ENCODE measurements at places on chromosomes 5 and 9.
A peak's percentile ranks its signal among the peaks of the same experiment; 100 is the strongest.

DNA sequence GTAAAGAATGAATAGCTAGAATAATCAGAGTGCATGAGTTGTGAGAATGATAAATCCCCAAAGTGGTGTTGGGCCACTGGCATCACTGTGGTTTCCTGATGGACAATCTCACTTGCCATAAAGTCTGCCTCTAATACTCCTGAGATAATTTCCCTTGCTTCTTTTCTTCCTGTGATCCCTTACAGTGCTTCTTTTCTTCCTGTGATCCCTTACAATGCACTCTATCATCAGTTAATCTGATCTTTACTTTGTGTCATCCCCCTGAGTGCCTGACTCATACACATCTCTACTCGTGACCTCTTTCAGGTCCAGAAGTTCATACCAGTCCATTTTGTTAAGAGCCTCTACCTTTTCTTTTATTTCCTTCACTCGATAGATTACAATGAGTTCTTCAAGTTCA, 418.3 kb downstream of the HCN1 start:
- DNase-seq: no peak

DNA sequence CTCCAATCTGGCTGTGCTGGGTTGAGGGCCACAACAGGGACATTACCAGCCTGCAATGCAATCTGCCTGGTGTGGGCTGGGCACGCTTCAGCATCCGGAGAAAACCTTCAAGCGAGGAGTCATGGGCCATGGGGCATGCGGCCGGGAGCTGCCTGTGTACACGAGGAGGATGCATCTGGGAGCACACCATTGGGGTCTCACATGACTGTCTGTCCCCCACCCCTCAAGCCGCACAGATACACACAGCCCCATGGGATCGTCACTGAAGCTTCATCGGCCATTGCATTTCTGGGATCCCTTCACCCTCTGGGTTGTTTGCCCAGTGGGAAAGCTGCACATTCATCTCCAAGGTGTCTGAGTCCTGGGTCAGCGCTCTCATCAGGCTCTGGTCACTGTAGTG, 9.9 kb downstream of the LCN1 start:
- DNase-seq: peak; percentile 30

- no peak for DNase-seq
Observed at GRCh38 chr5:61303346-61303745, 28.7 kb upstream of the ZSWIM6 start.

GRCh38 chr5:159139802-159140201, 40.1 kb upstream of the EBF1 start:
- DNase-seq: no peak

DNA sequence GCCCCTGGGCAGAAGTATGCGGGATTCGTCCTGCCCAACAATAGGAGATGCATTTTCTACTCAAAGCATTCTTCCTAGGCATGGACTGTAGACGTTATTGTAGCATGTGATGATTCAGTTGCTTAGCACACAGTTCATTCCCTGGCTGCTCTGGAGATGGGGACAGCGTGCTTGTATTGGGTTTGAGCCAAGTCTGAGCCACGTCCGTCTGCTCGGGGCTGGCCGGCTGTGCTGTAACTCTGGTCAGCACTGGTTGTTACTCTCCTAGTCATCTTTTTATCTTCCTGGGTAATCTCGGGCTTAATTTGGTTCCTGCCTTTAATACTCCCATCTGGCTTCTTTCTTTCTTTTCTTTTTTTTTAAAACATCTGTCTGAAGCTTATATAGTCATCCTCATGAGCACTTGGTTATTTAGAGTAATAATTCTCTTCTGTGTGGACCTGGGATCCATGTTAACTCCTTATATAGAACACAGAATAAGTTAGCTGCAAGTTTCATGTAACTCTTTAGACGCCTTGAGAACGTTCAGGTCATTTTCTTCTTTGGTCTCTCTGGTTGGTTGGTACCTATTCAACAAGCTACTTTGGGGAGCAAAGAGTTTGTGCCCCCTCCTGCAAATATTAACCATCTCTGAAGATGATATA, 118.8 kb upstream of the RPS23 start:
- peak; percentile 80 for DNase-seq

DNA sequence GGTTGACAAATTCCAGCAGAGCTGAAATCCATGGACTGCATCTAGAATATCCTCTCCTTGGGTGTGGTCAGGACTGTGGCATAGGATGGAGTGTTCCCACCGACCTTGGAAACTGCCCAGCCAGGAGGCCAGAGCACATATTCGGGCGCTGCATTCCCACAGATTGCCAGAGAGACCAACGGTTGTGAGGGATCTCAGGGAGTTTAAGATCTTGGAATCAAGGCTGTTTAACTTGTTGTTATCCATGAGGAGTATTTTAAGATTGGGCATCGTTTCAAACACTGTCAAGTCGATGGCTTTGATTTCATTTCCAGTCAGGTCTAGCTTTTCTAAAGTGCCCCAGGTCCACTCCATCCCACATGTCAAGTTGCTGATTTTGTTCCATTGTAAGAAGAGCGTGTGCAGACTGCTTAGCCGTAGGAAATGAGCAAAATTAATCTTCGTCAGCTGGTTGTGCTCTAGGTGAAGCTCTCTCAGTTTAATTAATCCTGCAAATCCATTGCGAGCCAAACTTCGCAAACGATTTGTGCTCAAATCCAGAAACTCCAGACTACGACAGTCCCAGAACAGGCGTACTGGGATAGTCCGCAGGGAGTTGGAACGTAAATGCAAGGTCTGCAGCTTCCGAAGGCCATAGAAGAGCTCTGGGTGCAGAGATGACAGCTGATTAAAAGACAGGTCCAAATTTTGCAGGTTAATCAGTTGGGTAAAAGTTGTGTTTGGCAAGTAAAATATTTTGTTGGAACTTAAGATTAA, 1.5 kb downstream of the LRRTM2 start:
- no peak for DNase-seq

DNA sequence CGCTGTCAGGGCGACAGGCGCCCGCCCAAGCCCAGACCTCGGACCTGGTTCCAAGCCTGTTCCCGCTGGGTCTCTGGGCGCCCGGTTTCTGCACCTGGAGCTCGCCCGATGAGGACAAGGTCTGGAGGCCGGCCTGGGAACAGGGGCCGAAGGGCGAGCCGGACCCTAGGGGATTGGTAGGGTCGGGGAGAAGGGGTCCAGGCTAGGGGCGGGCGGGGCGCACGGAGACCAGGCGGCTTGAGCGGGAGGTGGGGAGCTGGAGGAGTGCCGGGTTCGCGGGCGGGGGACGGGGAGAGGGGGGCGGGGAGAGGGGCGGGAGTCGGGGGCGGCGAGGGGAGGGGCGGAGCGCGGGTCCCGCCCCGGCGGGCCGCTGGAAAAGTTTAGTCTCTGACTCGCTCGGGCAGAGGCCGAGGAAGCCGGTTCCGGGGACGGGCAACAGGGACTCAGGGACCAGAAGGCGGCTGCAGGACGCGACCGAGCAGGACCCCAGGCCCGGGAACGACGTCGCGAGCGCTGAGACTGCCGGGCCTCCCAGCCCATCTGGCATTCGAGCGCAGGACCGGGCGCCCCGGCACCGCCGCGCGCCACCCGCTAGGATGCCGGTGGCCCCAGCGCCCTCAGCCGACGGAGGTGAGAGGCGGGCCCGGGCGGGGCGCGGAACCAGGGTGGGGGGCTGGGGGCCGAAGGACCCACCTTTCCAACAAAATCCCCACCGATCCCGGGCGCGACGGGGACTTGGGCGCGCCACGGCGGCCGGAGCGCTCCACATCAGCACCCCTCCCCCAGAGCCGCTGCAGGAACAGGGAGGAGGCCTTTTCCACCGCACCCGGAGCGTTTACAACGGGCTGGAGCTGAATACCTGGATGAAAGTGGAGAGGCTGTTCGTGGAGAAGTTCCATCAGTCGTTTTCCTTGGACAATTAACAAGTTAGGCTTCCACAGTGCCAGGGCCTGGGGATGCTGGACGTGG, at the start of gene S1PR3:
S1PR3 (plus strand) TSS at position 403 of the 969 bp plus-strand sequence. CDS start 9,733 bp downstream, outside the sequence.
- DNase-seq: peak; percentile 86

DNA sequence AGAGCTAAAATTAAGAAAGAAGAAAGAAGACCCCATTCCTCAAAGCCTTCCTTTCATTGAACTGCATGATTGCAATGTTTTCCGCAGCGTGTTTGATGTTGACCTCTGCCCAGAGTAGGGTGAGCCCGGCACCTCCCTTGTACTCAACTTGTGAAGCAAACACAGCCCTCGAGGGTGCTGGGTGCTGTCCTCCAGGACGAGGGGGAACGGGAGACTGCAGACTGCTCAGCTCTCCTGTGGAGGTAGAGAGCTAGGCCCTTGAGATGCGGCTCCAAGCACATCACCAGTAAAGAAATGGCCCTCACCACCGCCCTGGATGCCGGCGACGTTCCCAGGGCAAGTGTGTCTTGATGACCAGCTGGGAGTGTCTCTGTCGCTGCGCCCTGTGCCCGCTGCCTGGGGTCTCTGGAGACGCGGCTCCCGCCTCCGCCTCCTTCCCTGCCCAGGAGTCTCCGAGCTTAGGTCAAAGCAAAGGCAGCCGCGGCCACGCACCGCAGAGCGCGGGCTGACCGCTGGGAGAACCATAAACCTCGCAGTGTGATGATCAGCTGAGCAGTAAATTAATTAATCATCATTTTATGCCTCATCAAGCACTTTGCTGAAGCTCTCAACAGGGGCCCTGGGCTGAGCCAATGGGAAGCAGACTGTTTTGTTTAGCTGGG, 108.7 kb downstream of the IRX2 start:
- DNase-seq: no peak

DNA sequence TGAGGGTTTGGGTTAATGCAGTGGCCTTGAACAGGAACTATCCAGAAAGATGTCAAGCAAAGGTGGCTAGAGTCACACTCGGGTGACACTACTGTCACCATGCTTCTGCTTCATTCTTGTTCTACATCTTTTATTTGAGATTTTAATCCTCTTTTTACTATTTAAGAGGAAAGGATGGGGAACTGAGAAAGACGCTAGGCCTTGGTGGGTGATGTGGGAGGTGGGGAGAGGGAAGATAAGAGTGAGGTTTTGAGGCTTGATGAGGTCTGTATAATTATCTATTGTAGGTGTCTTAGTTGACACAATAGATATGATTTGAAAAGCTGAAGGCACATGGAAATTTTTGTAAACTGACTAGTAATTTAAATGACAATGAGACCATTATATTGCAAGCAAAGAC, 3.5 kb upstream of the BASP1 start:
- DNase-seq: no peak

- no peak for DNase-seq
Observed at GRCh38 chr5:124162767-124163532, 583.5 kb downstream of the ZNF608 start.

GRCh38 chr9:95722141-95722540, 153.3 kb upstream of the ERCC6L2 start:
- DNase-seq: no peak

DNA sequence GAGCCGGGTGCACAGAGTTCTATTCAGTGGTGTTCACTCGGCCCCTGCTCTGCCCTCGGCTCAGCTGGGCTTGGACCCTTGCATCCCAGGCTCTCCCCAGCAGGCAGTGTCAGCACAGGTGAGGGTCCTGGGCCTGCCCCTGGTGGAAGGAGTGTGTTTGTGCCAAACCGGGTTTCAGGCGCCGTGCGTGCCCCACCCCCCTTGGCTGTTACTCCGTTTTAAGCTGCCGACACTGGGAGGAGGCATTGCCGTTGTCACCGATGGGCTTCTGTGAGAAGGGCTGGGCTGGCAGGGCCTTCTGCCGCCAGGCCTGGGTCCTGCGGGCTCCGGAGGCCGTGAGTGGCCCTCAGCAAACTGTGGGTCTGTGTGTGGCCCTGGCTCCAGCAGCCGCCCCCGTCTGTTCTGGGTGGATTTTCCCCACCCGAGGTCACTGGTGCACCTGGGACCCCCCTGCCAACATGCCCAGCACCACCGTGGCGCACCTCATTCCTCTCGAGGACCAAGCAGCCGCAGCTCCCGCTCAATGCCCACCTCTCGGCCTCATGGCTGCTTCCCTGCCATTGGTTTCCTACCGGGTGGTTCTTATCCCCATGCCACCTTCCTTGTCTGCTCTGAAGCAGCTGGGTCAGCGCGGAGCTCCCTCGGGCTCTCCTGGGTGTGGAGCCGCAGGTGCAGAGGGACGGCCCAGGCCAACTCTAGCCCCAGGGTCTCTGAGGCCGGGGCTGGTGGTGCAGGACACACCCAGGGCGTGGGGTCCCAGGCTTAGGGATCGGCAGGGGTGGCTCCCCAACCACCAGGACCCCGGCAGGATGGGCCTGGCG, 44.3 kb upstream of the EXOC3 start:
- DNase-seq: peak; percentile 51

DNA sequence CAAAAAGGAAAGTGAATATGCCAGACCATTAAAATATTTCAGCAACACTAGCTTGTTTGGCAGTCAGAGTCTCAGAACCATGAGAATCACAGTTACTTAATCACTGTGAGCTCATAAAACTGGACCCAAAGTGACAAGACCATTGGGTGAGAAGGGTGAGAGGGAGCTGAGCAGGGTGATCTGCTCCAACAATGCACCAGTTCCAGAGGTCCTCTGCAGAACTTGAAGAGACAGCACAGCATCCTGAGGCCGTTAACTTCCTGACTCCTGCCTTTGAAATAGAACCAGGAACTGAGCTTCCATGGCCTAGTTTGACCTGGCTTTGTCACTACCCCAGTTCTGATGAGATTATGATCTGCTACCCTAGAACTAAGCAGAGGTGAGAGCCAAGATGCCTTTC, 57.4 kb downstream of the NFIB start:
- no peak for DNase-seq

- DNase-seq: no peak
Observed at GRCh38 chr5:14365831-14366430, 215.7 kb upstream of the OTULINL start.
